ENCODE measurements at places on chromosomes 3 and 15.

GRCh38 chr3:9754678-9755077 is 4.9 kb downstream of the OGG1 start:
- DNase-seq: no peak

- no peak for DNase-seq
Measured at GRCh38 chr3:152335273-152335672, 66.5 kb downstream of the MBNL1 start.

DNA sequence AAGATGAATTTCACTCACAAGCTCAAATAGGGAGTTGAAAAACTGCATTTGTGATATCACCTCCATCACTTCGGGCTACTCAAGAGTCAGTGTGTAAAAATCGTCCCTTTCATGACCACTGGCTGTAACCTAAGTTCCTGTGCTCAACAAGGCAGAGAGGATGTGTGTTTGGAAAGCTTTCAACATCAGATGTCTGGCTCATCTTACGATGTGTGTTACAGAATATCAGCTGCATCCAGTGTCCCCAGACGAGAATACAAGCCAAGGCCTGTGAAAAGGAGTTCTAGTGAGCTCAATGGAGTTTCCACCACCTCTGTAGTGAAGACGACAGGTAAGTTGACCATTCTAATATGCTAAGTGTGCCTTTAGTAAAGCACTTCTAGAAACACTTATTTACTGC is 65.5 kb upstream of the ADAMTSL3 start:
- DNase-seq: no peak

DNA sequence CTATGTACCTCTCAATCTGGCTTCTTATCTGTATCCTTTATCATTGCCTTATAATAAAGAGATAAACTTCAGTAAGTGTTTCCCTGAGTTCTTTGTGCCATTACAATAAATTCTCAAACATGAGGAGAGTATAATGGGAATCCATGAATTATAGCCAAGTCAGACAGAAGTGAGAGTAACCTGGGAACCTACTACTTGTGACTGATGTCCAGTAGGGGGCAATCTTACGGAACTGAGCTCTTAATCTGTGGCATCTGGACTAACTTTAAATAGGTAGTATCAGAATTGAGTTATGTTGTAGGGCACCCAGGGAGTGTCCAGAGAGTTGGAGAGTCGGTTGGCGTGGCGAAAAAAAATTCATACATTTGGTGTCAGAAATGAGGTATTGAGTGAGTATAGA is 542.6 kb downstream of the ZBBX start:
- DNase-seq: no peak

GRCh38 chr3:185519021-185519420 is 20.2 kb upstream of the TMEM41A start:
- no peak for DNase-seq

DNA sequence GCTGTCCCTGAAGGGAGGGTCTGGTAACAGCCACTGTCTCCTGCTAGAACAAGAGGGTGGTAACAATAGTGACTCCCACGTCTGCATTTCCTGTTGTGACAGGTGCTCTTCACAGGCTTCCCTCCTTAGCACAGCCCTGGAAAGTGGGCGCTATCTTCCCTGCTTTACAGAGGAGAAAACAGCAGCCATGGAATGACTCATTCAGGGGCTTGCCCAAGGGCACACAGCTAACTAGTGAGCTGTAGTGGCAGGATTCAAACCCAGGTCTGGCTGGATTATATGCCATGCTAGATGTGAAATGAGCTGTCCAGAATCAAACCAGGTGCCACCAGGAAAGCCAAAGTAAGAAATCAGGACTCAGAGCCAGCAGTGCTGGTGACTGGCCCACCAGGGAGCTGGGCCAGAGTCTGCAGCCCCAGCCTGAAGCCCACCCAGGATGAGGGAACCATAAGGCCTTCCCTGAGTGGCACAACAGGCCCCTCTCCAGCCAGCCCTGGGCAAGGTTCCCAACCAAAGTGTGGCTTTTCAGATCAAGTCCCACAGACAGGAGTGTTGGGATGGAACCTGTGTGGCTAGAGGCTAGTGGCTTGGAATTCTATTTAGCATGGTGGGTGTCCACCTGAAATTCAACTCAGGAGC is 102.4 kb downstream of the ETFA start:
- no peak for DNase-seq

DNA sequence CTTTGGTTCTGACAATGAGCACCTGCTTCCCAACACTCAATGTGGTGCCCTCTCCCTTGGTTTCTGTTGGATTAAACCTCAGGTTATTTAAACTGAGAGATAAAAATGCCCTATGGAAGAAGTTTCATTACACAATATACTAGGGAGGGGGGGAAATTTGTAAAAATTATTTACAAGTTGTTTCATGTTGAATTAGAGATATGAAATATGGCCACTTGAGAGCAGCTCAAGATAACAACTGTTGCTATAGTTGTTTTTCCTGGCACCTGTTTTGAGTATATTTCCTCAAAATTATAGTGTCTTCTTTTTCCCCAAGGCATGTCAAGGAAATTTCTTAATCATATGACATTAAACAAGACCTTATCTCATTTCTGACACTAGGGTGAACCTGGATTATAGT is 101.7 kb upstream of the COL6A5 start:
- DNase-seq: no peak

DNA sequence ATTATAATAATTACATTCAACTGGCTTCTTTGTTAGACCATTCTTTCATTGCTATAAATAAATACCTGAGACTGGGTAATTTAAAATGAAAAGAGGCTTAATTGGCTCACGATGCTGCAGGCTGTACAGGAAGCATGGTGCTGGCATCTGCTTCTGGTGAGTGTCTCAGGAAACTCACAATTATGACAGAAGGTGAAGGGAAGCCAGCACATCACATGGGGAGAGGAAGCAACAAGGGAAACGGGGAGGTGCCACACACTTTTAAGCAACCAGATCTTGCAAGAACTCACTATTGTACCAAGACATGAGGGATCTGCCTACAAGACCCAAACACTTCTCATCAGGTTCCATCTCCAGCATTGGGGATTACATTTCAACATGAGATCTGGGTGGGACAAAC is 413.1 kb upstream of the ARRDC4 start:
- no peak for DNase-seq

GRCh38 chr15:96346409-96346970 is 16.0 kb downstream of the NR2F2 start:
- no peak for DNase-seq

DNA sequence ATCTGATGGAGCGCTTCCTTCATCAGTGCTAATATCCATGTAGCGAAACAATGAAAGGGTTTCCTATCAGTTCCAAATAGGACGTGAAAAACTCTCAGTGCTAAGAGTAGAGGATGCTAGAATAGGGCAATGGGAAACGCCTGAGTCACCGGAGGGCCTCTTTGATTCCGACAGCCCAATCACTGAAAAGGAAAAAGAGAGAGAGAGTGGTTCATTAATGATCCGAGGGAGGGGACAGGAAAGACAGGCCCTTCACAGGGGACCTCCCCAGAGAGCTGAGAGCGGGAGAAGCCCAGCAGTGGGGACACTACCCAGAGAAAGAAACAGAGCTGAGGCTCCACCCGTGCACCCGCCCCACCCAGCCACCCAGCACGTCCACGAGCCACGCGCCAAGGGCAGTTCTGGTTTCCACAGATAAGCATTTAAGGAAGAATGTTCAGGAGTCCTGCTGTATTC is 76.9 kb downstream of the RPN1 start:
- no peak for DNase-seq

- DNase-seq: peak; percentile 72
Measured at GRCh38 chr15:64809649-64810496, 15.6 kb downstream of the PIF1 start.

- no peak for DNase-seq
Measured at GRCh38 chr3:170021083-170021482, 16.7 kb upstream of the GPR160 start.

DNA sequence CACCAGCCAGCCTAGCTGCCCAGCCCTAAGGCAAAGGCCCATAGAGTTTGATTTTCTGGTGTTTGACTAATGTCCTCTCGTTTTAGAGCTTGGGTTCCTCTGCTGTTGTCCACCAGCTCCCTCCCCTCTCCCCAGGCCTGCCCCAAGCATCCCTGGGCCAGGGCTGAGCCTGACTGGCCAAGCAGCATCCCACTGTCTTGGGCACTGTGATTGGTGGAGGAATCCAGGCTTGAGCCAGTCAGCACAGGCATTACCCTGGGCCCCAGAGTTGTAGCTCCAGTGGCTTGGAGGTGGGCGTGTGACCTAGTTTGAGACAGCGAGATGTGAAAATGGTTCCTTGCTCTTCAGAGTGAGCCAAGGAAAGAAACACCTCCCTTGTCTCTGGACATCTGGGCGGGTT is 155.3 kb upstream of the MEF2A start:
- DNase-seq: no peak

DNA sequence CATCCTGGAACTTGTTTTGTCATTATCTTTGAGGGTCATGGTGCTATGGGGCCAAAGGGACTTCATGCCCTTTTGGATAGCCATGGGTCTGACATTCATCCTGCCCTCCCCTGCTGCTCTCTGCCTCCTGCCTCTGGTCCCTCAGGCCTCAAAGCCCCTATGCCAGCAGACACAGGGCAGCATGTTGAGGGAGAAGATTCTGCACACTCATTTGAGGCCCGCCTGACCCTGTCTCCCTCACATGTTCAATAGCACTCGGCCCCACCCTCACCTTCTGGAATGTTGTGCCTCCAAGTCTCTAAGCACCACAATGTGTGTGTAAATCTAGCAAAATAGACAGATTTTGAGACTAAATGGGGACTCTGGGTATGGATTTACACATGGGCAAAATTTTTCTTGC is 178.7 kb upstream of the ANKRD28 start:
- no peak for DNase-seq

DNA sequence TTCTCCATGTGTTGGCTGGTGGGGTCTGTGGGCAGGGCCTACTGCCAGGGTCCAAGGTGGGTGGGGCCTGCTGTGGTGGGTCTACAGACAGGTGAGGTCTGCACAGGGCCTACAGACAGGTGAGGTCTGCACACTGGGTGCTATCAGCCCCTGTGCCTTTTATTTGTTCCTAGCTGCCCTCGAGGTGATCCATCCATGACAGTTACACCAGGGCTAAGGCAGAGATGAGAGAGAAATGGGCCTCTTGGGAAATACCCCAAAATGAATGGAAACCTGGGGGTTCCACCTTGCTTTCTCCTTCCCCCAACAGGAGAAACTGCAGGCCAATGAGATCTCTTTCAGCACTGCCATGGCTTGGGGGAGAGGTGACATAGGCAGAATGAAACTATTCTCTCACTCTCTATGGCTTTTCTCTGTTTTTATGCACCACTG is 36.4 kb downstream of the CFAP100 start:
- DNase-seq: peak; percentile 0

- DNase-seq: no peak
Measured at GRCh38 chr3:116093374-116093773, 351.9 kb downstream of the LSAMP start.

DNA sequence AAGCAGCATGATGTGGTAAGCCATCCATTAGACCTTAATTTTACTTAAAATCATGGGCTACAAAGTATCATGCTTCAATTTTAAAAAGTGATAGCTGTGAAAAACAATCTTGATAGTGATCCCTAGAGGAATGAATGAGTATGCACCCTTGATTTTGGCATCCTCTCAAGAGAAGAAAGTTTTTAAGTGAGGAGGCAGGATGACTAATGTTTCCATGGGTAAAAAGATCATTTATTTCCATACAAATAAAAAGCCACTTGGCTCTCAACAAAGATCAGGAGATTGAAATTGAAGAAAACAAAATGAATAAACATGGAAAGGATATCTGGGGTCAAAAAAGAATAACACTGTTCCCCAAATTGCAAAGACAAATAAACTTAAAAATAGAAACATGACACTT is 305.4 kb downstream of the MEX3B start:
- DNase-seq: no peak

- DNase-seq: no peak
Measured at GRCh38 chr3:108022256-108023150, 68.3 kb downstream of the CD47 start.

DNA sequence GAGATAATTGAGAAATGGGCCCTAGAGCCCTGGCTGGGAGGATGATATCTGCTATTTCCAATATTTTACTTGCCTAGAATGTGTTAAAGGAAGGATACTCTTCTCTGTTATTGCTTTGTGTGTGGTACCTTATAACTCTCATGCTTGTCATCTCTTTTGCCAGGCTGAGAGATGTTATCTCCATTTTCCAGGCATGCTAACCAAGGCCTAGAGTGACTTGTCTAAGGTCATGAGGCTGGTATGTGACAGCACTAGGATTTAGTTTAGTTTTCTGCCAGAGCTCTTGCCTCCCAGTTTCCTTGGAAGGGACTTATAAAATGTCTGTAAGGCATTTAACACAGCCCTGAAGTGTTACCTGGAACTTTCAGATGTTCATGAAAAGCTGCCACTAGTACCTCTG is 1.4 kb downstream of the CLK3 start:
- no peak for DNase-seq

- no peak for DNase-seq
Measured at GRCh38 chr3:34683851-34684250, 885.4 kb downstream of the PDCD6IP start.

- DNase-seq: no peak
Measured at GRCh38 chr15:94745371-94745770, 514.0 kb downstream of the MCTP2 start.

DNA sequence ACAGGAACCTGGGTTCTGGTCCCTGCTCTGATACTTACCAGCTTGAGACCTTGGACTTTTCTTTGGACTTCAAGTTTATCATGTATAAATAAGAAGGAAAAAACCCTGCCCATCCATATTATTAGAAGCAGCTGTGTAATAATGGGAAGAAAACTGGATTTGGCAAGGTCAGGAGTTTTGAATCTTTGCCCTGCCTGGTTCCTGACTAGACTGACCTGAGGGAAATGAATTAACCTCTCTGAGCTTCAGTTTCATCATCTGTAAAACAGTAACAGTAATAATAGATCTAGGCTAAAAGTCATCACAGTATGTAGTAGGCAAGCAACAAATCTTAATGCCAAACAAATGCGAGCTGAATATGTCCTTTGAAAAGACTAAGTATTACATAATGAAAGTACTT is 68.8 kb downstream of the FSIP1 start:
- DNase-seq: no peak

DNA sequence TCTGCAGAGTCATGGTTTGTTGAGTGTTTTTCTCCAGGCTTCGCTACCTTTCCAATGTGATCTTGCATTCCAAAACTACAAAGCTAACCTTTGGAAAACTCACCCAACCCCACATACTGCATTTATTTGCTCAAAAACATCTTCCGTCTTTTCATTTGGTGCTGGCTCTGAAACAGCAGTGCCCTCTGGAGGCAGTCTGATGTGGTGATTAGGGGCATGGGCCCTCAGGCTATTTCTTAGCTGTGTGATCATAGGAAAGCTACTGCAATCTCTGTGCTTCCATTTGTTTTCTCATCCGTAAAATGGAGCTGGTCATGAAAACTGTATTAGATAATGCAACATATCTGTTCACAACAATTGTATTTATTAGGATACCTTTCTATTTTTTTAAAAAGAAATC is 47.0 kb downstream of the MTHFS start:
- DNase-seq: peak; percentile 9

DNA sequence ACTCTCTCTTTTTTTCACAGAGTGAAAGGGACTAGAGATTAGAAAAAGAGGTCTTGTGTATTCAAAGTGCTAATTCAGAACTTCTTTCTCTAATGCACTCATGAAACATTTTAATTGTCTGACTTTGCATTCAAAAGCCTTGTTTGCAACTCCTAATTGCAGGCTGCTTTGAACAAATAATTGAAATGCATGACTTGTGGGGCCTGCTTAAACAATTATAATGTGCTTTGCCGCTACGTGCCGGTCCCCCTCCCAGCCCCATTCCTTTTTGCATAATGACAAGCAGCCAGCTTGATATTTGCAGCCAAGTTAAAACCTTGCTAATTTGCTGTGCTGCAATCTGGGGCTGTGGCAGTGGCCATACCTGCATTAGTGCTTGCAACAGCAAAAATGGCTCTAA is 114.5 kb downstream of the FOXB1 start:
- DNase-seq: no peak

- DNase-seq: no peak
Measured at GRCh38 chr15:31537770-31538592, 211.3 kb downstream of the KLF13 start.
